Activated naive CD4-positive, alpha-beta T cell treated with anti-CD3 and anti-CD28 coated beads for 36 hours (primary cell): ENCODE measurements at places on chromosomes 7 and 10.

DNA sequence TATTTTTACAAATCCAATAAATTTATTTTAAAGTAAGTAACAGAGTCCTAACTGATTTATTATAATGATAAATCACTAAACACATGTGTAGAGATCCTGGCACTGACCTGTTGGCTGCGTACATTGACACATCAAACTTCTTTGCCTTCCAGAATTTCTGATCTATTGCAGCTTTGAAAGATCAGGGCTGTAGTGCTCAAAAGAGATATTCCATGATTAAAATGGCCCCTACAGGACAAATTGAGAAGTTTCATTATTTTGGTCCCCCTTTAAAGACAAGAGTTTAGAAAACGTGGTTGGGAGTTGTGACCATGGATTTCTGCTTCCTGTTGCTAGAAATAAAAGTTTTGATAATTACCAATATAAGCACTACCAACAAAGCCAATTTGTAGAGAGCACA is 87.7 kb upstream of the PDK4 start:
- no peak for DNase-seq

DNA sequence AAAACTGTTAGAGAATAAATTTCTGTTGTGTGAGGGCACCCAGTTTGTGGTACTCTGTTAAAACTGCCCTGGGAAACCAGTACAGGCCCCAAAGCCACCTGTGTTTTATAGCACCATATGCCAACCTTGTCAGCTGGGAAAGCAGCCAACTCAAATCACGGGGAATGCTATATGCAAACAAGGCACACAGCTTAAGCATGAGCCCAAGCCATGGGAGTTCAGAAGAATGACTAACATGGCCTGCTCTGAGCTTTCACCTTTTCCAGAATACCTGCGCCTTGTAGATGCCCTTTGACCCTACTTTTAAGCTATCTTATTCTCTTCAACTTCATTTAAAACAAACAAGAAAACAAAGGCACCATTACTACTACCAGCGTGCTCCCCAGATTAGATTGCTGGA is 5.5 kb upstream of the SLC25A13 start:
- DNase-seq, result no peak

GRCh38 chr10:43054593-43054992 is 22.3 kb upstream of the RET start:
- no peak for DNase-seq

GRCh38 chr10:97683556-97684367 is 3.3 kb downstream of the AVPI1 start:
- DNase-seq, result no peak

- no peak for DNase-seq
Observed at GRCh38 chr10:21505711-21506278, 19.7 kb downstream of the SKIDA1 start.

- DNase-seq, result no peak
Observed at GRCh38 chr7:155653803-155654202, 9.3 kb downstream of the RBM33 start.

DNA sequence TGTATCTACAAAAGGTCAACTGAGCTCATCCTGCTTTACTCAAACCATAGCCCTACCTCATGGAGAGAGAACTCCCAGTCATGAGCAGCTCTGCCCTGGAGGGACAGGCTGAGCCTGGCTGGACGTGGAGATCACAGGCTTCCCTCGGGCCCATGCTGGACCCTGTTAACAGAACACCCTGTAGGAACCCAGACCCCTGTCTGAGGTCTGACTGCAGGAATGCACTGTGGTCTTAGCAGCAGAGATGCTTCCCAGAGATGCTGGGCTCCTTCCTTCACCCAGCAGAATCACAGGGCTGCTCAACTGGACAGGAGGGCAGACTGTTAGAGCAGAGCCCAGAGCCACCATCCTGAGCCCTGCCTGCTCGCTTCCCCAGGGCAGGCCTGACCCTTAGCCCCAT is 814 bp downstream of the TMEM72 start:
- no peak for DNase-seq

- DNase-seq, result peak; percentile 12
Observed at GRCh38 chr10:112875476-112876267, 74.4 kb upstream of the TCF7L2 start.

- DNase-seq, result no peak
Observed at GRCh38 chr10:71390461-71390835, 6.3 kb upstream of the CDH23 start.

DNA sequence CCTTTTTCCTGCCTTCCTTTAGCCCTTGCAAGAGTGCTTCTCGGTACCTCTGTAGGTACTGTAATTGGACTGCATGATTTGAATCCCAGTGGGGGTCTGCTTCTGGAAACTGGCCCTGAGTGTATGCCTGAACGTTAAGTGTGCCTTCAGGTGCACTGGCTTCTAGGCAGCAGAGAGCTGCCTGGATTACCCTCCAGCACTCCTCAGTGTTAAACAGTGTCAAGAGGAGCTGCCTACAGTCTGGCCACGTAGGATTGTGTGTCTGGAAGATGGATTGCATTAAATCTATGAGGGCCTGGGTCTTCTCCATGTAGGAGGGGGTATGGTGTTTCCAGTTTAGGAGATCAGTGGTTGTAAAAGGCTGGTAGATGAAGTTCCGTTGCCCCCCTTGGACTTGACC is 103.7 kb downstream of the TRIM24 start:
- no peak for DNase-seq

- no peak for DNase-seq
Observed at GRCh38 chr7:77459311-77459726, 43.2 kb upstream of the GSAP start.

- DNase-seq, result peak; percentile 76
Observed at GRCh38 chr10:89337484-89337883, 9.7 kb downstream of the IFIT3 start.

- DNase-seq, result no peak
Observed at GRCh38 chr10:69846293-69846921, 44.7 kb downstream of the COL13A1 start.

DNA sequence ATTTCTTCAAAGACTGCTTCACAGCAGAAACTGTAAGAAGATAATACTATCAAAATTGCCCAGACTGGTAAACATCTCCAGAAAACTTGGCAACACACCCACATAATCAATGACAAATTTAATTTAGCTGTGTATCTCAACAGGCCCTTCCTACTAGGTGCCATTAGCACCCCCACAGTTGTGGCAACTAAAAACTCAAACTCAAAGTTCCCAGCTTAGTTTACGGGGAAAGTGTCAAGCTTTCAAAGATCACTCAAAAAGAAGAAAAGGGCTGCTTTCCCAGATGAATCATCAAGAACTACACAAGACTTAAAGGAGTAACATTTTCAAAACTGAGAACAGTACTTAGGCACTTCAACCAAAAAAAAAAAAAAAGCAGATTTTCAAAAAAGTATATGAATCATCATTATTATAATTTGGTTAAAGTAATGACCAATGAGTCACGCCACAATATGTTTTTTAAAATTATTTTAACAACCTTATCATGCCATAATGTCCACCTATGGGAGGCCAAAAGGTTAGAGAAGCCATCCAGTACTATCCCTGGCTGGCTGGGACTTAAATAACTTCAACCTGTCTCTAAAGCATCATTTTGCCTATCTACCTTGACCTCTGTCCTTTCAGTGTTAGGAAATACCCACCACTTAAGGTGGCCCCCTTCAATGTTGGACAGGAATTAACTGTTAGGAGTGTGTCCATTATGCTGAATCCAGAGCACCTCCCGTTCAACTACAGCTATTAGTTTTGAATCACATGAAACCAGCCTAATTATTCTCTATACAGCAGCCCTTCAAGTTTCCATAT is 90.8 kb downstream of the ZFAND4 start:
- peak; percentile 47 for DNase-seq

- no peak for DNase-seq
Observed at GRCh38 chr7:142311876-142312275, 54.0 kb upstream of the PRSS58 start.

DNA sequence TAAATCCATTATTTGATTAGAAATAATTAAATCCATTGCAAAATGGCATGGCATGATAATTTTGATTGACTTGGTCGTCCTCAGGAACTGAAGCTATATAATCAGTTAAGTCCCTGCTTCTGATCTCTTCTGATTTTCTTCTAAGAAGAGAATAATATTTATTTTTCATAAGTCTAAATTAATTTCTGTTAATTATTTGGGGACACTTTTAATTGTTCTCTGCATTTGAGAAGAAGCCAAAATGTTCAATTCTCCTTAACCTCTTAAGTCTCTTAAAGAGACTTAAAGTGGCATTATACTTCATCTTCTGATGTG is 67.2 kb downstream of the CAV1 start:
- no peak for DNase-seq

DNA sequence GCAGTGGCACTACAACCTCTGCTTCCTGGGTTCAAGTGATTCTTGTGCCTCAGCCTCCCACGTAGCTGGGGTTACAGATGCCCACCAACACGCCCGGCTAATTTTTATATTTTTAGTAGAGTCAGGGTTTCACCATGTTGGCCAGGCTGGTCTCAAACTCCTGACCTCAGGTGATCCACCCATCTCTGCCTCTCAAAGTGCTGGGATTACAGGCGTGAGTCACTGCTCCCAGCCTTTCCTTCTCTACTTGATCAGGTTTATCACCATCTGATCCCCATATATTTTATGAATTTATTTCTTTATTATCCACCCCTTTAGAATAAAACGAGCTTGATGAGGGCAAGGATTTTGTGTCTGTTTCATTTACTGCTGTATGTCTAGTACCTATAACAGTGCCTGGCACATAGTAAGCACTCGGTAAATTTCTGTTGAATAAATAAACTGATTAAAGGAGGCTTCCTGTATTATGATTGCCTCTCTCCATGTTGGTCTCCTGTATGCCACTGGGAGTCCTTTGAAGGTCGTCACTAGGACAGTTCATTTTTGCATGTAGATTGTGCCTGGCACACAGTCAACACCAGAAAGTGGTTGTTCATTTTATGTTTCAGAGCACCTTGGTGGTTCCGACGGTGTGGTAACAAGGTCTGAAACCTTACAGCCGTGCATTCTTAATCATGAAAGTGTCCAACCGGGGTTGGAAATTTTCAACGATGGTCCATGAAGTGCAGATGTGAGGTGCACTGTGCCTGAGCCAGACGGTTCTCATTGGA is 9.6 kb upstream of the EIF3A start:
- peak; percentile 50 for DNase-seq

GRCh38 chr10:76657337-76658012 is 980.1 kb downstream of the KCNMA1 start:
- no peak for DNase-seq

GRCh38 chr7:89914711-89915110 is 239.6 kb upstream of the STEAP1 start:
- no peak for DNase-seq

GRCh38 chr10:119162452-119163092 is 2.9 kb downstream of the SFXN4 start:
- no peak for DNase-seq

- no peak for DNase-seq
Observed at GRCh38 chr7:38102507-38102906, 75.5 kb upstream of the STARD3NL start.

DNA sequence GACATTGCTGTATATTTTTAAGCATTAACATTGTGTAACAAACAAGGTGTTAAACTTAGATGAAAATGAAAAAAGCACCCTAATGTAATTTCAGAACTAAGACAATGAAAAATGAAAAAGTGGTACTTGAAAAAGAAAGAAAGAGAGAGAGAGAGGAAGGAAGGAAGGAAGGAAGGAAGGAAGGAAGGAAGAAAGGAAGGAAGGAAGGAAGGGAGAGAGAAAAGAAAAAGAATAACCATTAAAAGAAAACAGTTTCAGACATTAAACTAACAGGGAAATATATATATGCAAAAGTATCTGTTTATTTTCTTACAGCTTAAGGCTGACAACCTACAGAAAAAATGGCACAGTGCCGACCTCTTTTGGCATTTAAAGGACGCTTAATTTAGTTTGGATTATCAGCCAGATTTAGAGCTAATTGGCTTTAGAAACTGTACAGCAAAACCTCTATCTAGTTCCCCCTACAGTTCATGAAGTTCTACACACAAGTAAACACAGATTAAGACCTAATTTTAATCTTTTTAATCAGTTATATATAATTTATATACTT is 13.8 kb downstream of the MTERF1 start:
- DNase-seq, result no peak

- peak; percentile 83 for DNase-seq
Observed at GRCh38 chr10:80535671-80536360, 1.9 kb upstream of the SH2D4B start.

- no peak for DNase-seq
Observed at GRCh38 chr10:98259606-98260315, 8.2 kb downstream of the LOXL4 start.

DNA sequence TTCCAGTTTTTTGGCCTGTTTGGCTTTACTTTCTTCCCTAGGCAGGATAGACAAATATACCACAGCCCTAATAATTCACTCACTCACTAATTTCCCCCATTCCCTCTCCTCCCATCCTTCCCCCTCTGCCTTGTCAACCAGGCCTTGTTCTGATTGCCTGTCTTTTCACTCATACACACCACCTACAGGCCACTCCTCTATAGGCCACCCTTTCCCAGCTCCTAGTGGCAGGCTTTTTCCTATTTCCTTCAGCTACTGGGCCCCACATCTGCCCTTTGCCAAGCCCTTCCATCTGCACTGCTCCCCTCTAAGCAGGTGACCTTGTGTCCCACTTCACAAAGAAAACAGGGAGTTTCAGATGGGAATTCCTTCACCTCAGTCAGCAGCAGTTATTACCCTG is 59.8 kb upstream of the MSRB2 start:
- DNase-seq, result no peak

DNA sequence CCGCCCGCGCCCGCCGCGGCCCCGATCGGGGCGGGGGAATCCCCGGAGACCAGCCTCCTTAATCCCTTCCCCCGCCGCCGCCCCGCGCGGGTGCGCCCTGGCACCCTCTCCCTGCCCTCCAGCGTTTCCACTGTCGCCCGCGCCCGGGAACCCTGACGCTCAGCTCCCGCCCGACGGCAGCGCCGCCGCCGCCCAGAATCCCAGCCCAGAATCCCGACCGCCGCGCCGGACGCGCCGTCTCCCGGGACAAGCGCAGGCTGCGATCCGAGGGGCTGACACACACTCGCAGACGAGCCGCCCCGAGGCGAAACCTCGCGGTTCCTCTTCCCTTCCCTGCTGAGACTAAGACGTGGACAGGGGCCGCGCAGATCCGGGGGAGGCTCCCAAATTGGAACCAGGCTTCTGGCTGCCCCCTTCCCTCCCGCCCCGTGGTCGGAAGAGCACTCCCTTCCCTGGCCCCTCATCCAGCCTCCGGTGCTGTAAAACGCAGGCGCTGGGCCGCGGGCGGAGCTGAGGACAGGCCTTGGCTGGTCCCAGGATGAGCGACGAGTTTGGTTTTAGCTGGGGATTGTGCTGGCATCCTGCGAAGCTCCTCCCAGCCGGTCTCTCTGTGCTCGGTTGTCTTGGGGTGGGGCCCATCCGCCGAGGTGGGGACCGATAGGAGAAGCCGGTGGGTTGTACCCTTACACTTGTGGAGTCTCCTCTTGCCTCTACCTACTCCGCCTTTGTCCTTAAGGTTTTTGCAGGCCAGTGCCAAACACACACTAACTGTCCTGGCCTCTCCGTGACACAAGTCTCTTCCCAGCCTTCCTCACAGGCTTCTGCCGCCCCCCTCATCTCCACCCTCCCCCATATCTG is 1.1 kb downstream of the MARVELD1 start:
- DNase-seq, result peak; percentile 31
